Karpas-422 (cell line): ENCODE measurements at places on chromosomes 3 and 15. TPM values are rescaled to one million over a fixed set of nuclear protein-coding genes. Genes with fewer than 3 reads are reported as not detected.

GRCh38 chr3:44252332-44252959 is 10.8 kb downstream of the TOPAZ1 start:
- H3K27ac ChIP-seq: no peak overlapping the region
- no peak overlapping the region for H3K4me3 ChIP-seq
- DNase-seq: no peak
- H3K4me1 ChIP-seq: no peaks in the 10 kb centered on the region
- no peaks in the 10 kb centered on the region for H3K36me3 ChIP-seq
- H3K27me3 ChIP-seq: no peaks in the 10 kb centered on the region

DNA sequence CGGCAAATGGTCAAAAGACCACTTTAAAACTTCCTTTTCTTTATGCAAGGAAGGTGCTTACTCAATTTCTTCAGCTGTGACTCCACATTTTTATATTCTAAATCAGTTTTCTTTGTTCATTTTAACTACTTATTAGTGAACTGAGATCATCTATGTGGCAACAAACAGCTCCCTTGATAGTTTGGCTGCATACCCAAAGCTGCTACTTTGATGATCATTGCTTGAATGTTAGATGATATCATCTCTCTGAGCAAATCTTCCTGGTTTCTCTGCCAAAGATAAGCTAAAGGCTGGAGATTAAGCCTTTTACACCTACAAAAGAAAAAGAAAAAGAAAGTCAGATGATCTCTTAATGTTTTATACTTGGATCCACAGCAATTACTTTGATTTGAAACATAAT is 95.5 kb downstream of the DPH6 start:
- no peaks in the 10 kb centered on the region for H3K27me3 ChIP-seq
- no peak overlapping the region for H3K27ac ChIP-seq
- no peak for DNase-seq
- no peak overlapping the region for H3K4me3 ChIP-seq
- H3K36me3 ChIP-seq: no peaks in the 10 kb centered on the region

GRCh38 chr3:155424323-155424710 is 130.8 kb upstream of the STRIT1 start:
- H3K4me1 ChIP-seq: peaks cover 45% of the 10 kb centered on the region
- DNase-seq: no peak
- H3K36me3 ChIP-seq: peaks cover 3% of the 10 kb centered on the region; the same call in 1 of the 2 replicates

- no peak overlapping the region for H3K4me3 ChIP-seq
- H3K36me3 ChIP-seq: no peaks in the 10 kb centered on the region
- H3K4me1 ChIP-seq: no peaks in the 10 kb centered on the region
- H3K27me3 ChIP-seq: no peaks in the 10 kb centered on the region
- DNase-seq: no peak
- H3K27ac ChIP-seq: no peak overlapping the region
These were observed 120.0 kb downstream of the PLD1 start for GRCh38 chr3:171690281-171690680.

DNA sequence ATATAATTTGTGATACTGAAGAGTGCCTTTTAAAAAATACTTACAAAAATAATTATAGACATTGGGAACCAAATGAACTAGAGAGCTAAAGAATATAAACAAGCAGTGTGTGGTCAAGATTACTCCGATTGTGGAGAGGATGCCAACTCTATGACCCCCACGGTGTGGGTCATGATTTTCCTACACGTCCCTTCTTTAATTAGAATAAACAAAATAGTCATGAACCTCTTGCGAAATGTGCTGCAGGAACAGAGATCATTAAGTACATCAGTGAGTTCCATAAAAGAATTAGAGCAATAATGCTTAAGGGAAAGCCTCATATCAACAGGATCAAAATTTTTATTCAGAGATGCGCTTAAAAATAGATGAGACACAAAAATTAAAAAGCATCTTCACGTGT is 476.6 kb upstream of the ROBO1 start:
- H3K4me3 ChIP-seq: no peak overlapping the region
- DNase-seq: no peak
- H3K36me3 ChIP-seq: no peaks in the 10 kb centered on the region
- no peaks in the 10 kb centered on the region for H3K4me1 ChIP-seq

The HYAL1 gene
- 0.14 and 0.71 TPM in 2 replicates for total RNA-seq

DNA sequence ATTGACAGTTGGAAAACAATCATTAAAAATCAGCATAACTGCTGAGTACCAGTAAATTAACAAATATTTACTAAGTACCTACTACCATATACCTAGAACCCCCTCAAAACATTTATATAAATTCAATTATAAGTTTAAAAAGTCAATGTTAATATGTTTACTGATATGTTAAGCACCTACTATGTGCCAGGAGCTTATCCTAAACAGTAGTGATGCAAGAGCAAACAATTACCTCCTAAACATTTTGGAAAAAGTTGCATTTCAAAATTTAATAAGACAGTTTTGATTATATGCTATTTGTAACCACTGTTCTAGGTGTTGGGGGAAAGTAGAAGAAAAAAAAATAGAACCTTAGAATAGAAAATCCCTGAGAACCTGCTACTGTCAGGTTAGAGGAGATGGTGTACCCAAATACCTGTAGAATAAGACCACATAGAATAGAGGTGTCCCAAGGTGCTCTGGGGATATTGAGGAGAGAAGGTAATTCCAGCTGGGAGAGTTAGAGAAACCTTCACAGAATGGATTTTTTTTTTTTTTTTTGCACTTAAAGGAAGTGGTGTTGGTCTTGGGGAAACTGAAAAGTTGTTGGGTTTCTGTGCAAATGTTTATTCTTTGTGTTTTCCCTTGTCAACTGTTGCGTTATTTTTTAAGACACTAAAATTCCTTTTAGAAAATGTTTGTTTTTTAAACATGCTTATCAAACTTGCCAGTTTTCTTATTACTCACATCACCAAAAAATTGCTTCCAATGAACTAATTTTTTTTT is 16.0 kb downstream of the SNRK start:
- H3K4me3 ChIP-seq: no peak overlapping the region
- DNase-seq: no peak
- H3K27ac ChIP-seq: no peak overlapping the region

The MRAS gene
- total RNA-seq: not detected in 2 replicates
